ENCODE measurements at places on chromosomes 4 and X.

DNA sequence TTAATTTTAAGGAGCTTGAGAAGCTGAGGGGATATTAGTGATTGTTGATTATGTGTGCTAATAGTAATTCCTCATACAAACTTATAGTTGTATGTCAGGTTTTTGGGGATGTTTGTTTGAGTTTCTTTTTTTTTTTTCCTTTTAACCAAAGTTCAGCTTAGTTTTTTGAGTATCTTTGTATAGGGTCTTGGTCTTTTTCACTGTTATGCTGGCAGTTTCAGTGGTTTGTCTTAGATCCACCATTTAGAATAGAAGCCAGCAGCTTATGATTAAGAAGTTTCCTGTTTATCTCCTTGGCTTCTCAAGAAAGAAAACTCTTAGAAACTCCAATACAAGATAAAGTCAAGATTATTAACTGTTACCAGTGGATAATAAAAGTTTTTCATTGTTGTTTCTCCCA, 16.1 kb downstream of the CPEB2 start:
- no peak for DNase-seq

GRCh38 chrX:23644744-23645143, 22.5 kb upstream of the PRDX4 start:
- DNase-seq: no peak

- DNase-seq: no peak
Observed at GRCh38 chrX:154056770-154057241, 37.1 kb upstream of the IRAK1 start.

DNA sequence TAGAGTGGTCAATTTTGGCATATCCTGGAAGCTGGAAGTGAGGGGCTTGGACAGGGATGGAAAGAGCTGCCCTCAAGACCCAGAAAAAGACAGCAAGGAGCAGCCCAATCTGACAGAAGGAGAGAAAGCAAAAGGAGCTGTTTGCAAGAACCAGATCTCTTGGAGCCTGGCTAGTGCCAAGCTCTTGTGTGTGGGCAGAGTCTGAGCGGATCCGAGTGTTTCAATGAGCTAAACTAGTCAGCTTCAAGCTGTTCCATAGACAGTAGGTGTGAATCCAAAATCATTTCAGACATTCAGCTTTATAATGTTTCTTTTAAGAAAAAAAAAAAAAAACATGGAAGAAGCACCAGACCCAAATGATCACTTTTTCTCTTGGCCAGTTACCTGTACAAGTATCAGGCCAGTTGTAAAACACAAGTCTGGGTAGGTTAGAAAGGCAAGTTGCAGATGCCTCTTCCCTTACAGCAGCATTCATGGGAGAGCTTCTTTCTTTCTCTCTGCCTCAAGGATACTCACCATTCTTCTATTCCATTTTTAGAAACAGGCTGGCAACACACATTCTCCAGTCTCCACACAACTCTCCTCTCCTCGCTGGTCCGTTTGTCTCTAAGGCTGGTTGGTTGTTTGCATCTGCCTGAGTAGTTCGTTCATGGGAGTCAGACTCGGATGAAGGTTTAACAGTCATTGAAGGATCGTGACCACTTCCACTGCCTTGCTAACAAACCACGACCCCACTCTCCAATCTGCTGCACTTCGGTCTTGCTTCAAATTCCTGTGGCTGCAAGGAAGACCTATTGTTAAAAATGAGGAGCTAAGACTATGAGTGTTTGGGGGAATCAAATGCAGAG, 105.2 kb upstream of the GATB start:
- no peak for DNase-seq

DNA sequence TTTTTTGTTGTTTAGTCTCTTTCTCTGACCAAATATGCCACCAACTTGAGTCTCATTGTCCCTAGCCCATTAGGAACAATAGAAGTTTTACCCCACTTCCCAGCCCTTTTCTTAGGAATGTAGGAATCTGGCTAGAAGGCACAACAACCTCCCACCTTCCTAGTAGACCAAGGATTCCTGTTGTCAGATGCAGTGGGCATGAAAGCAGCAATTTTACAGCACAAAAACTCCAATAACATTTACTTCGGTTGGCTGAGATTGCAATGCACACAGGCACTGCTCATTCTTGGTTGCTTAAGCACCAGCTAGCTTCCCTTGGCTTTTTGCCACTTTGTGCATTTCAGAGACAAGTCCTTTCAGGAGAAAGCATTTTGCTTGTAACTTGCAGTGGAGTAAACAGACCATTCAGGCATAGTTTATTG, 312.8 kb downstream of the TENM3 start:
- DNase-seq: no peak

DNA sequence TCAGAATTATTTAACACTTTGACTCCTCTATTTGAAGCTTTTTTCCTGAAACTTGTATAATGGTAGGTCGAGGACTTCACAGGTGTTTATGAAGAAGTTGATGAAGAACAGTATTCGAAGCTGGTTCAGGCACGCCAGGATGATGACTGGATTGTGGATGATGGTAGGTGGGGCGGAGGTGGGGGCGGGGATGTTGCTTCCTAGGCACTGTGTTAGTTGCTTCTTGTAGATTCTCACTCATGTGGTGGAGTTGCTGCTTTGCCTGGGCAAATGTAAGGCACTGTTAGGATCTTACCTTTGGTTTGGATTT, 9.4 kb downstream of the POLA1 start:
- no peak for DNase-seq

DNA sequence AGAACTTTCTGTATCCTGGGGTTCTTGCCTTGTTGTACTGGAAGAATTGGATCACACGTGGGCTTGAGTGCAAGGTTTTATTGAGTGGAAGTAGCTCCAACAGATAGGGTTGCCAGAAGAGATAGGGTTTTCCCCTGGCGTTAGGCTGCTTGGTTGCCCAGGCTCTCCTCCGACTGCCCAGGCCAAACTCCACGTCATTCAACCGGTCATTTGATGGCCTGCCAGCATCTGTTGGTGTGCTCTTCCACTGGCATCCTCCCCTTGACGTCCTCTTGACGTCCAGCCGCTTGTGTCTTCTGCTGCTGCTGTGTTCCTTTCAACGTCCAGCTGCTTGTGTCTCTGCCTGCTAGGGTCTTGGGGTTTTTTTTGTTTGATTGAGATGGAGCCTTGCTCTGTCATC, 340.3 kb upstream of the ZCCHC13 start:
- no peak for DNase-seq

GRCh38 chr4:177532358-177532757, 90.1 kb upstream of the AGA start:
- DNase-seq: no peak

DNA sequence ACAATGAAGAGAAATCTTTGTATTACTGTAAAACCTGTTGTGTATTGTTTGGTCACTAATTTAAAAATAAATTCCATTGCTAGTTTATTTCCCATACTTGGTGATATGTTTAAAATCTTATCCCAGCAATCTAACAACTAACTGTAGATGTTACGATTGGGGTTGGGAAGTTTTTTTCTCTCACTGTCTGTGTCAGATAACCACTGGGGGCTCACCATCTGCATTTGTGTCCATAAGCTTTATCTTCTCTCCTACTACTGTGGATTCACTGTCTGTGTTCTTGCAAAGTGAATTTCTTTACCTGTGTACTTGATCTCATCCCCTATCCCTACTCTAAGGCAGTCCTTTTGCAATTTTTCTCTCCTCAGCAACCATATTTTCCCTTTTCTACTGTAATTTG, 81.3 kb downstream of the STIM2 start:
- no peak for DNase-seq

DNA sequence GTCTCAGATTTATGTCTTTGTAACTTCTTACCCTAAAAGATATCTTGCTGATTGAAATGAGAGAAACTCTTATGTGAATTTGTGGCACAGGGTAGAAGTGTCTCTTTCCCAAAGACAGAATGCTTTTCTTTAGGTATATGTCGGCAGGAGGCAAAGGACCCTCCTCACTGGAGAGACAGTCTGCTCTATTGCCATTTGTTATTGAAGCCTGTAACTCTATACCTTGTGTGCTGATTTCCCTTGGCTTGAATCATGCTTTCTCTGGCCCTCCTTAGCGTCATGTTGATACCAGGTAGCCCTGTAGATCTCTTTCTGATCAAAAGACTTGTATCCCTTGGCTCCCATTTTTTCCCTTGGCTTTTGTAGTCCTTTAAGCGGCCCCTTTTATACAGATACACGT, 284.3 kb downstream of the CXXC4 start:
- no peak for DNase-seq

GRCh38 chr4:156118507-156119220, 165.0 kb upstream of the CTSO start:
- no peak for DNase-seq

DNA sequence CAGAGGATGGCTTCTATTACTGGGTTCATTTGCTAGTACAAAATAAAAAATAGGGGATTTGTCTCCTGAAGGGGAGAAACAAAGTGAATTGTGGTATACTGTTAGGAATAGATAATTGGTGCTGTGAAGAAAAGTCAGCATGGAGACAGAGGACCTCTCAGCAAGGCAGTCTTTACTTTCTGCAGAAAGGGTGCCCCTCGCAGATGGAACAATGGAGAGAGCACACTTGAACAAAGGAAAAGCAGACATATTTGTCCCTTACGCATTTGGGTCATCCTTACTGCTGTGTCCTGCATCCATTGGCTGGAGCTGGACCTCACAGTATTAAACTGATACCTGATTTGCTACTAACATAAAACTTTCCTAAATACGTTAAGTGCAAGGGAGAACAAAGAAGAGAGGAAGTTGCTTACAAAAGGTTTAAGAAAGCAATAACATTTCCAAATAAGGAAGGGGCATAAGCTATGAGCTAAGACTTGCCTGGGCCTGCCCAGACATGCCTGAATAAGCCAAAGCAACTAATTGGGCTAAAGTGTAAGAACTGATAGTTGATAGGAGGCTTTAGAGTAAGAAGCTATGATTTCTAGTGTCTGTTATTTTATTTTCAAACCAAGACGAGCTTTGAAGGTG, 83.8 kb downstream of the CCKAR start:
- no peak for DNase-seq

DNA sequence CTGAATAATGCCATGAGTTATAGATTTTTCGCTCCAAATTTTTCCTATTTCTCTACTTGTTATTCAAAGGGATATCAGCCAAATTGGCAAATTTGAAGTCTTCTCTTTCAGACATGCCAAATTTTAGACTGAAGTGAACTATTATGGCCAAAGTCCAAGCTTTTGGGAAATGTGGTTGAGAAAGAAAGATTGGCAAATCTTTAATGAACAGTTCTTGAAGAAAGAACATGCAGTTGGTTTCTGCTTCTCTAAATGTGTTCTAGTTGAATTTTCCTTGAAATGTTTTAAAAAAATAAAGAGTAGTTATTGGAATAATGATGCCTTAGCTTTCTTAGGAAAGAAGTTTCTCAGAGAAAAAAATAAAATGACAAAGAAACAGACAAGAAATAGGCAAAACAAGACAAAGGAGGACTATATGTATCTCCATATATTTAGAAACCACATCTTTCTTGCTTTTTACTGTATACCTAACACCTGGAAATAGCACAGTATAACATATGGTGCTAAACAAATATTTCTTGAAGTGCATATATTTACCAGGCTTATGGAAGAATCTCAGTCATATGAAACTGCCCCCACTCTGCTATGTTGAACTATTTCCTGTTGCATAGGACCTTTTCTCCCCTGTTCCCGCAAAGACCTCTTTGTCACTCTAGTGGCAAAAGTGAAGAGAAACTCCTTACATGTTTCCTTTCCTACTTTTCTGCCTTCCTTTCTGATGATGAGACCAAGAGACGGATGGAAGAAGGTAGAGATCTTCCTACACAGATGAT, 250.0 kb downstream of the ARHGAP24 start:
- DNase-seq: no peak

DNA sequence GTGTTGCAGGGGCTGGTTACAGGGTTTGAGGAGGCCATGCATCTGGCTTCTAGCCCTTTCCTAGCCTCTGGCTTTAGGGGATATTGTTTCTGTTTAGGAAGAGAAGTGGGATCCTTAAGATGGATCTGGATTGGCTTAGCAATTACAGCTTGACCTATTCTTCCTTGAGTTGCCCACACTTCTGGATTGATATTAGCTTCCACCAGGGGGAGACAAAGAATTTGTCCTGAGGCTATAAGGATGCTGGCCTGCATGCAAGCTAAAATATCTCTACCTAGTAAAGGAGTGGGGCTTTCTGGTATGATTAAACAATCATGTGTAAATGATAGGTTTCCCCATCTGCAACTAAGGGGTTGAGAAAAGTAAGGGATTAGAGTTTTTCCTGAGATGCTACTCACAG, 117.2 kb downstream of the TEX13C start:
- DNase-seq: no peak

- no peak for DNase-seq
Observed at GRCh38 chrX:111090458-111090857, 5.5 kb upstream of the PAK3 start.

All from activated T-helper 2 cell treated with anti-CD3 and anti-CD28 coated beads, Interferon-gamma antibody, Interleukin-2, Interleukin-4, amounts not matched to agents 10 μg/mL and 5 μg/mL and 100 μg/mL, durations not matched to agents 14 hours and 24 hours and 36 hours (primary cell).